ENCODE measurements at places on chromosomes 3 and 15.
A peak's percentile ranks its signal among the peaks of the same experiment; 100 is the strongest.

DNA sequence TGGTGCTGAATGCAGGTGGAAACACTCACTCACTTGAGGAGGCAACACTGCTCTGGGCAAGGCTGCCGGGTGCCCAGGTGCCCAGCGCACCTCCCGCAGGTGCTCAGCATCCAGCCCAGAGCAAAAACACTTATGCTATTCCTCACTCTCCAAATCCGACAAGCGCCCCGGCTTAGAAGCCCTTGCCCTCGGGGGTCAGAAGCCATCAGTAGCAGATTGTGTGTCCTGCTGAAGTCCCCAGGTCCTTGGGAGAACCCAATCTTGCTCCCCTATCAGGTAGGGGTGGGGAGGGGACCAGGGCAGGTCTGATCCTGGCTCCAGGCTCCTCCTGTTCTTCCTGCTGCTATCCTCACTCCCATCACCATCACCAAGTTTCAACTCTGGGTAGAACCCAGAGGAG is 46.7 kb downstream of the TLE3 start:
- DNase-seq, result no peak

- DNase-seq, result no peak
These were observed 1.9 kb downstream of the NEIL1 start for GRCh38 chr15:75348562-75349350.

- DNase-seq, result no peak
These were observed 170.2 kb upstream of the ICE2 start for GRCh38 chr15:60648928-60649679.

- no peak for DNase-seq
These were observed 26.5 kb upstream of the PLXND1 start for GRCh38 chr3:129632977-129633376.

DNA sequence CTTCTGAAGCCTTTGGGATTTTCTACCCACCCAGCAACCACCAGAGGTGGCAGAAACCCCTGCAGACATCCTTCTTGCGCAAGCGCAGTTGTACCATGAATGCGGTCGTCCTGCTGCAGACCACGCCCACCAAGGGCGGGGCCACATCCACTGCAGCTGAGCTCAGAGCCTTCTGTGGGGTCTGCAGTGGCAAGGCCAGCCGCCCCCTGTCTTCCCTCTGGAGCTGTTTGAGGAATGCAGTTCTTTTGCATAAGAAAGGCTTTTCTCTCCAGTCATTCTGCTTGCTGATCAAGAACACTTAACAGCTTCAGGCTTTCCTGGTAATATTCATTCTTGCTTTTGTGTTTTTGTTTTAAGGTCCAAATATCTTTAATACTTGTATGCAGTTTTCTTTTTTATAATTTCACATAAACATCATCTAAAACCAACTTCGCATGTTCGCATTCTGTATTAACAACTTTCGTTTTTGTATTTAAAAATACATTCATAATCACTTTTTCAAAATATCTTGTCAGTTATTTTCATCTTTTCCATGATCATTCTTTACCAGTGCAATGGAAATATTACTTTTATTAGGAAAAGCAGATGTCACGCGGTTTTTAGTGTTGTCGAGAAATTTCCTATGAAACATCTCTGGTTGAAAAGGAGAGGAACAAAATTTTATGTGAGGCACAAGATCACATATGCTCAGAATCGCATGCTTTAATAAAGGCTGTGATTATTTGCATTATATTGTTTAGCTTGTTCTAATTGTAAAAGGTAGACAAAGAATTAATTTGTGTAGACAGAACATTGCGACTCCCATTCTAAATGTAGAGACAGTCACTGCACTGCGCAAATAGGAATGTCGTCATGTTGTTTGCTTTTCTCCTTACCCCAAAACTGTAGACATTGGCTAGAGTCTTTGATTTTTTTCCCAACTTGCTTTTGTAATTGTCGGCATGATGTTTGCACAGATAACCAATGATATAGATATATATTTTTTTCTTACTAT is 98.1 kb upstream of the SNRPN start:
- DNase-seq, result no peak

- no peak for DNase-seq
These were observed 6.7 kb downstream of the LYZL4 start for GRCh38 chr3:42403737-42404136.

GRCh38 chr15:98952381-98952803 is 55.2 kb downstream of the PGPEP1L start:
- DNase-seq, result no peak

- DNase-seq, result no peak
These were observed 34.0 kb upstream of the SEMA4B start for GRCh38 chr15:90167121-90167520.

- DNase-seq, result no peak
These were observed 1556.2 kb upstream of the GBE1 start for GRCh38 chr3:83317605-83318004.

- DNase-seq, result no peak
These were observed 13.3 kb downstream of the EBLN2 start for GRCh38 chr3:73074781-73075180.

GRCh38 chr3:98035208-98035607 is at the start of gene GABRR3:
Gene GABRR3, minus strand, starts transcription at chr3:98035315. Its CDS starts 328 bp downstream, at chr3:98034987.
- DNase-seq, result no peak

GRCh38 chr15:44537735-44538240 is 841 bp downstream of the EIF3J start:
- peak; percentile 20 for DNase-seq

GRCh38 chr3:127690823-127691452 is 18.2 kb downstream of the ABTB1 start:
- no peak for DNase-seq

DNA sequence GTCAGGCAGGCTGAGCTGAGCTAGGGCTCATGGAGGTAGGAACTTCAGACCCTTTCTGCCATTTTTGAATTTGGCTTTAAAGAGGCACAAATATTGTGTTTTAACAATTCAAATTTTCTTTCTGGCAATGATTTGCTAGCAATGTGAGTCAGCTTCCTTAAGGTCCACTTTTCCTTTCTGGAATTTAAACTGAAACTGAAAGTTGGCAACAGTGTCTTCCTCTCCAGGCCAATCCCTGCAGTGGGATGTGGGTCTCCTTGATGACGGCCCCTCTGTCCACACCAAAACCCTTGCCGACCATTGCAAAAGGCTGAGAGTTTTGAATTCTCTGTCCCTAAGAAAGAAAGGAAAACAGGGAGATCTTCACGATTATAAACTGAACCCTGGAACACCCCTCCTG is 27.1 kb downstream of the RPSA start:
- no peak for DNase-seq

DNA sequence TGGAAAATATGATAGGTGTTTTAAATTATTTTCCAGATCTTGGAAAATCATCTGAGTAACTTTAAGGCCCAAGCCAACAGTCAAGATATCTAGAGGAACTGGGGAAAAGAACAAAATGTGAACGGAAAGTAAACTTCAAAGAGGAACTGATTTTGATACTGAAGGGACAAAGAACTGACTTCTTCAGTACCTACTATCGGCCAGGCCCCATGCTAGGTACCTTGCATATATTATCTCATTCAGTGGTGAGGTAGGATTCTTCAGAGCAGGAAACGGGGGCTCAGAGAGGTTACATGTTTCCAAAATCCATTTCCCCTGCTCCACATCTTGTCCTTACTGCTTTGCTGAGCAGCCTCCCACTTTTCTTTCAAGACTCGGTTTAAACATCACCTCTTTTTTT is 9.8 kb upstream of the ZNF710 start:
- DNase-seq, result no peak

GRCh38 chr3:74263031-74263430 is 351.4 kb downstream of the CNTN3 start:
- DNase-seq, result no peak
